Activated naive CD4-positive, alpha-beta T cell treated with anti-CD3 and anti-CD28 coated beads, Interleukin-2, amount 50 U/mL, for 16 hours (primary cell): ENCODE measurements at places on chromosomes 3 and 15.

DNA sequence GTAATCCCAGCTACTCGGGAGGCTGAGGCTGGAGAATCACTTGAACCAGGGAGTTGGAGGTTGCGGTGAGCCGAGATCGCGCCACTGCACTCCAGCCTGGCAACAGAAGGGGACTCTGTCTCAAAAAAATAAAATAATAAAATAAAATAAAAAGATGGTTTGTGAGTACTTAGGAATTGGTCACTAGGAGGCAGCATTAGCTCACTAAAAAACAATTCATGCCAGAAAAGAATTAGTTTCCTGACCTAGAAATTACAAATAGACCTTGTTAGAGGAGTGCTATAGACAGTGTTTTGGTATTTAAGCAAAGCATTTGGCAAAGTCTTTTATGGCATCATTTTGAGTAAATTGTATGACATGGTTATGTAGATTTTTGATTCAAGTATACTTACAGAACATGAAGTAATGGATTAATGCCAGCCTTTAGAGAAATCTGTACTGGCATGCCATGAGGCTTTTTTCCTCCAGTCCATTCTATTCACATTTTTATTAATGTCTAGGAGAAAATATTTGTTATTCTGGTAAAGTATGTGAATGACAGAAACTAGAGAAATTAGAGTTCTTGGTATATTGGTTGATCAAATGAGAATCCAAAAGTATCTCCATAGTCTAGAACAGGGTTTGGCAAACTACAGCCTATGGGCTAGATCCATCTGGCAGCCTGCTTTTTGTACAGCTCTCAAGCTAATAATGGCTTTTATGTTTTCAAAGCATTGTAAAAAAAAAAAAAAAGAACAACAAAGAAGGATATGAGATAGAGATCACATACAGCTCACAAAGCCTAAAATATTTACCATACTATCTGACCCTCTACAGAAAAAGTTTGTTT, 81.6 kb downstream of the LRRC49 start:
- DNase-seq: no peak

DNA sequence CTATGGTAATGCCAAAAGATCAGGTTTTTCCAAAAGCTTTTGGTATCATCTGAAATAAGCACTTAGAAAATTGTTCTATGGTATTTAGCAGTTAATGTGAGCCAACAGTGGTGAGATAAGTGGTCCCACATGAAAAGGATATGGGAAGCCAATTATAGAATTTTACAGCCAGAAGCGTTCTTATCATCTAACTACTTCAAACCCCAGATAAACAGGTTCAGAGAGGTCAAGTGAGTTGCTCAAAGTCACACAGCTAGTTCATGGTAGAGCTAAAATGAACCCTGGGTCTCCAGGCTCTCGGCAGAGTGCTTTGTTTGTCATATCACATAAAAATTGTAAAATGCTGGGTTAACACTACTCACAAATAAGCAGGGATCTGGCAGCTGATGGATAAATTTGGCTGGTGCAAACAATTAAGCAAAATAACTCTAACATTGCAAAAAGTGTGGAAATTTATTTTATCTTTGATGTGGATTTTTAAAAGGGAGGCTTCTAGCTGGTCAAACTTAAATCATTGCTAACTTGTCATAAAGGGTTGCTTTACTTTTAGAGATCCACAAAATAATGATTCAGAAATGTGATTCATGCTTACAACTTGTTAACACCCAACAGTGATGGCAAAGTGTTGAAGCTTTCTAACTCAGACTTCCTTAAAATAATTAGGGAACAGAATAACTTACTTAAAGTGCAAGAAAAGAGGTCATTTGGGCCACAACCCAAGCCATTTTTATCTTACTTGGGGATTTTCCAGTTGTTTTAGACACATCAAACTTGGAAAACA, 202.8 kb upstream of the TBC1D5 start:
- no peak for DNase-seq

DNA sequence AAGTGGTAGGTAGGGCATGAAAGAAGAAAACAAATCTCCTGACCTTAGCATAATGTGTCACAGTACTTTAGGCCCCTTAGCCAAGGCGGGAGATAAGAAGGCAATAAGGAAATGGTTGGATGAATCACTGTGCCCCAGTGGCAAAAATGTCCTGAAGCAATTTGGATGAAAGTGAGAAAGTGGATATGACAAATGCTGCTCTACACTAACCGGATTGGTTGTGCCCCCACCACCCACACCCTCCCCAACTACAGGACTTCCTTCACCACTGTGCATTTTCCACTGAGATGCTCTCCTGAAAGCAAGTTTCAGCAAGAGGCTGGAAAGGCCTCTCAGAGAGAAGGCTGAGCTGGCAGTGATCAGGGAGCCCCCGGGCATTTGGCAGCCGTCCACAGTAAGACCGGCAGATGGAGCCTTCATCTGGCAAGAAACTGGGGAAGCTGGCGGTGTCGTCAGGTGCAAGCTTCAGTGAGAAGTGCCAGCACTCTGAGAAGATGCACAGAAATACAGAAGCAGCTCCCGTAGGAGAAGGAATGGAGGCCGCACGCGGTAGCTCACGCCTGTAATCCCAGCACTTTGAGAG, 63.8 kb downstream of the ATP1B3 start:
- no peak for DNase-seq

- DNase-seq: peak; percentile 61
Measured at GRCh38 chr3:169764312-169764881, 463 bp downstream of the TERC start.

DNA sequence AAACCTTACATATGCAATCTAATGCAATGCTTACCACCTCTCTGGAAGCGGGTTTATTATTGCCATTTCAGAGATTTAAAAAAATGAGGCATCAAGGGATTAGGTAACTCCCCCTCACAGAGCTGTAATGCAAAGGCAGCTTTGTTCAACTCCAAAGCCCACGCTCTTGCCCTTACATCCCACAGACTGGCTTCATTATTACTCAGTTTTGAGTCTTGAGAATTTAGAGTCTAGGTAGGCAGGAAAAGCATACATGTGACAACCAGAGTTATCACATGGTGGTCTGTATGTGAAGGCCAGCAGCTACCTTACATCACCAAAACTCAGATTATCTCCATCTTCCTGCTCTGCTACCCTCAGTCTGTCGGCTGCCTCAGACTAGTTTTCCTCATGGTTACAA, 326.9 kb downstream of the UACA start:
- no peak for DNase-seq

GRCh38 chr3:31096661-31097395, 202.4 kb upstream of the GADL1 start:
- DNase-seq: no peak

GRCh38 chr15:78308422-78309032, 9.1 kb upstream of the SKIC8 start:
- peak; percentile 41 for DNase-seq

- no peak for DNase-seq
Measured at GRCh38 chr3:188925376-188925775, 246.4 kb upstream of the TPRG1 start.

- no peak for DNase-seq
Measured at GRCh38 chr3:11346416-11346815, 74.2 kb downstream of the ATG7 start.

DNA sequence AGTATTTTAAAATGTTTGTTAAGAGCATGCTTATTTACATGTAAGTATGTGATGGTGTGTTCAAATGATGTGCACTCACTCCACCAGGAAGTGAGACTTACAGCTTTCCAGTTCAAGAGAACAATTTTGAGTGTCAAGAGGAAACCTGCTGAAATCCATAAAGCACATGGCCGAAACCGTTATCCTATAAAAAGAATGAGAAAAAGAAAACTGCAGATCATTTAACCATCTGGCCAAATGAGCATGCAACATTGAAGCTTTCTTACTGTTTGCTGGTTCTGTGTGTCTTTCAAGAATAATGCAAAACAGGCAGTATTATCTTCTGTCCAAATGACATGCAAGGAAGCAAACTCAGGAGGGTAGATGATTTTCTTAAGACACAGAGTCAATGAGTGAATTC, 26.3 kb downstream of the GABRR3 start:
- DNase-seq: no peak

DNA sequence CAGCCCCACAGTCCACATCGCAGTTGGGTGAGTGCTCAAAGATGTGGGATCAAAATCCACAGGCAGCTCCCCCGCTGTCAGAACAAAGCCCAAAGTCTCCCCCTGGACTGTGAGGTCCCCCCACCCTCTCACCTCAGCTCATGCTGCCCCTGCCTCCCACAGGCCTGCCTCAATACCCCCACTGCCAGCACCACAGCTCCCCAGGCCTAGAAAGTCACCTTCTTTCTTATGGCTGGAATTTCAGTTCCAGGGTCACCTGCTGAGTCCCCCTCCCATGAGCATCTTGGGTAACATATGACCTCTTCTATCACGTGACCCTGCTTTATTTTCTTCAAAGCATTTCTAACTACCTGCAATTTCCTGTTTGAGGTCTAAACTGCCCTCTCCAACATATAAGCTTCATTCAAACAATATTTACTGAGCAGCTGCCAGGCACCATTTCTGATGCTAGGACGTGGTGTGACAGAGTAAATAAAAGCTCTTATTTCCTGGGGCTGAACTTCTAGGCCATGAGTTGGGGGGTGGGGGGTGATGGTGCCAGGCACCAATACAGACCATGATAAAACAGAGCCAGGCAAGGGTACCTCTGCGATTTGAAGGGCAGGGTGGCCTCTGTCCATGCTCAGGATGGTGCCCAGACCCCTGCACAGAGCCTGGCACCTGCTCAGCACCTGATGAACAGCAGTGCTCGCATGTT, 2.4 kb upstream of the TMEM89 start:
- no peak for DNase-seq

GRCh38 chr15:60438646-60439045, 40.3 kb downstream of the ICE2 start:
- DNase-seq: no peak
